ENCODE measurements at places on chromosomes 16 and 17. TPM values are rescaled to one million over a fixed set of nuclear protein-coding genes. Genes with fewer than 3 reads are reported as not detected.

PROCA1 gene
- 3.8 TPM for total RNA-seq

MAF gene
- 2.5 TPM for total RNA-seq

MYH8 gene
- not detected for total RNA-seq

RASD1 gene
- 2.5 TPM for total RNA-seq

TOM1L1 gene
- 20.7 TPM for total RNA-seq

TUBB3 gene
- total RNA-seq, result 231 TPM

MT3 gene
- 0.52 TPM for total RNA-seq

ZP2 gene
- not detected for total RNA-seq

SLC13A2 gene
- not detected for total RNA-seq

VMO1 gene
- not detected for total RNA-seq

DOK4 gene
- 26.4 TPM for total RNA-seq

GNG13 gene
- not detected for total RNA-seq

KRT20 gene
- not detected for total RNA-seq

FAM171A2 gene
- total RNA-seq, result 7.9 TPM

HEXIM1 gene
- total RNA-seq, result 28.3 TPM

EIF3CL gene
- total RNA-seq, result 221 TPM

C16orf74 gene
- total RNA-seq, result 14.1 TPM

CCL8 gene
- not detected for total RNA-seq

GDPD3 gene
- 4.2 TPM for total RNA-seq

TBX2 gene
- total RNA-seq, result 38.9 TPM

KCNH4 gene
- total RNA-seq, result not detected

MT1M gene
- total RNA-seq, result 12.5 TPM

Measured in epithelial cell of alveolus of lung (primary cell).